ENCODE measurements at places on chromosomes 1 and 21.

- no peak for DNase-seq
These were observed 414.2 kb downstream of the KCNT2 start for GRCh38 chr1:196193896-196194559.

DNA sequence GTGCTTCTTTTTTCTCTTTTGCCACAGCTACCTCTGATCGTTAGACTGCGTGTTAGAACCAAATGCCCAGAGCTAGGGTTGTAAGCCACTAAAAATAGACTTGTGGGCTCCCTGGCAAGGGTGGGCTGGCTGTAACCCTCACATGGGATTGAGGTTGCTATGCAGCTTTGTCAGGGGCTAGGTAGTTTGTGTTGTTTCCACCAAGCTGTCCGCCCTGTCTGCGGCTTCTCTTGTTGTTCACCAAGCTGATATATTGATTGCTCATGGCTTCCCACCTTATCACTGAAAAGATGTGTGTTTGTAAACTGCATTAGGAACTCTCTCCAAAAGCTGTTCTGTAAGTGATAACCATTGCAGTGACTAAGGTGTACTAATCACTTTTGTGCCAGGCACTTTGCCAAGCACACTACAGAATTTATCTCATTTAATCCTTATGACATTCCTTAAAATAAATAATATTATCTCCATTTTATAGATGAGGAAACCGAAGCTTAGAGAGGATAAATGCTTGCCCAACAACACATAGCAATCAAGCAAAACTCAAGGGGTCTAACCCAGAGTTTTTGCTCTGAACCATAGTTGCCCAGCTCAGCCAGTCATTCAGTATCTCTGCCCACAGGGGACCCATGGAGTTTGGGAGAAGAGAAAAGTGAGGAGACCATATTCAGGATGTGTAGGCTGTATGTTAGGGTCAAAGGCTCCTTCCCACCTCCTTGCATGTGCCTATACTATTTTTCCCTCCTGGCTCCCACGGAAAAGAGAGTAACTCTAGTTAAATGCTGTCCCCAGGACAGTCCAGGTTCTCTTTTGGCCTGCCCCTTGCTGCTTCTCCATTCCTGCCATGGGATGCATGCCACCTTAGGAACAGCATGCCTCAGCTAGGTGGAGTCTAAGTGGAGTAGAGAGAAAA, 42.2 kb upstream of the TARBP1 start:
- DNase-seq, result no peak

DNA sequence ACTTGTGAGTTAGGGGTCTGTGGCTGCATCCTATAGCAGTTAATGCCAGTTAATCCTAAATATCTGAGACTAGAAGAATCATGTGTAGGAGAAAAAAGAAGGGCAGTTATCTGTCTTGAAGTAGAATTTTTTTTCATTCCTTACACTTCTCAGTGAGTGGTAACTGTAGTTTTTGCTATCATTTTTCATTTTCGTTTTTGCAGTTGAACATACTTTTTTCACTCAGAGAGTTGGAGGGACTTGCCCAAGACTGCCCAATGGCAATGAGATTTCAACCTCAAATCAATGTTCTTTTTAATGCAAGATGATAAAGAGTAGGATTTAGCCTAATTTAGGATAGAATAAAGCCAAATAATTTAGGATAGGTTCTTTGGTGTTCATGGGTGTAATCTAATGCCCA, 5.5 kb downstream of the PRDX6 start:
- no peak for DNase-seq

GRCh38 chr21:25767921-25768320, 33.1 kb downstream of the GABPA start:
- no peak for DNase-seq

DNA sequence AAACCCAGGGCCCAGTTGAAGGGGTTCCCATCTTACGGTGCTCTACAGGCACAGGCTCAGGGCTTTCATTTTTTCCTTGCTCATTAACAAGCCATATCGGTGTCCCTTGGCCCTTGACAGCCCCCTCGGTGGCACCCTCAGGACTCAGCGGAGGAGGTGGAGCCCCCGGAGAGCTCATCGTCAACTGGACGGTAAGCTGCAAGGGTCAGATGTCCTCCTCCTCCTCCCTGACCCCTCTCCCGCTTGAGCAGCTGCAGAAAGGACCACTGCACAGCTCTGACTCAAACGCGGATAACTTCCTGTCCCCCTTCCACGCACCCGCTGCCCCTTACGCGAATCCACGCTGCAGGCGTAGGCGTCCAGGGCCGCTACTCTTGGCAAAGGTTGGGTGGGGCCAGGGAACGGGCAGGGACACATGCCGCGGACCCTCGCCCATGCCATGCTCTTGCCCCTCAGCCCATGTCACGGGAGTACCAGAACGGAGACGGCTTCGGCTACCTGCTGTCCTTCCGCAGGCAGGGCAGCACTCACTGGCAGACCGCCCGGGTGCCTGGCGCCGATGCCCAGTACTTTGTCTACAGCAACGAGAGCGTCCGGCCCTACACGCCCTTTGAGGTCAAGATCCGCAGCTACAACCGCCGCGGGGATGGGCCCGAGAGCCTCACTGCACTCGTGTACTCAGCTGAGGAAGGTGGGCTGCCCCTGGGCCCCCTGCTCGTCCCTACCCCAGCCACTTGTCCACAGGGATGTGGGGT, 14.7 kb downstream of the TMEM81 start:
- no peak for DNase-seq

GRCh38 chr21:45093035-45093532, 18.7 kb downstream of the ADARB1 start:
- no peak for DNase-seq

GRCh38 chr1:56196839-56197238, 382.5 kb downstream of the PLPP3 start:
- no peak for DNase-seq

DNA sequence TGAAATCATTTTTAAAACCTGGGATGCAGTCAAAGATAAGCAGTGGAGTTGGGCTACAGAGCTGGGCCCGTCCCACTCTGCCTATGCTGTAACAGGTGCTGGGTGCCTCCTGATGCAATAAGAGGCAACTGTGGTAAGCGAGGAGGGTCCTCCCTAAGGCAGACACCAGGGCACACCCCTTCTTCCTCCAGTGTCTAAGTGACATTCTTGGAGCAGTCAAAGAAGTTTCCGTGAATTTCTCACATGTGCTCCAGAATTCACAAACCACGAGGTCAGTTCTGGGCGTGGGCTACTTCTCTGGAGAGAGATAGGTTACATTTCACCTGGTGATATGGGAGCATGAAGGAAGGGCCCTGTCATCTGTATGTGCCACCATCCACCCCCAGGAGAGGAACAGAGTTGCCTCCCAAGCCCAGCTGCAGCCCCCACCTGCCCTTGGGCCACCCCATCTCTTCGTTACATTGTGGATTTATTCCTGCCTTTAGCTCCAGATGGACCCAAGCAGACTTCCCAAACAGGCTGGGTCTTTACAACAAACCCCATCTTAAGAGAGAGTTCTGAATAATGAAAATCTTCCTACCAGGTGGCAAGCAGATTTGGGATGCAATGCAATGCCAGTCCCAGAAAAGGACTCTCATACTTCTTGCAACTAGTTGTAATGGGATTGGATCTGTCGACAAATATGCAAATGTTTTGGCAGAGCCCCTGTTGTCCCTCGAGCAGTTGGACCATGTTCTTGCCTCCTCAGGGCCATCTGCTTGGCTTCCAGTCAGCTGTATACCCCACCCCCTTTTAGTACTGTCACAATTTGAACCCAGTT, 82.5 kb upstream of the CNTN2 start:
- no peak for DNase-seq

GRCh38 chr1:156750711-156751450, 594 bp downstream of the HDGF start:
- no peak for DNase-seq

DNA sequence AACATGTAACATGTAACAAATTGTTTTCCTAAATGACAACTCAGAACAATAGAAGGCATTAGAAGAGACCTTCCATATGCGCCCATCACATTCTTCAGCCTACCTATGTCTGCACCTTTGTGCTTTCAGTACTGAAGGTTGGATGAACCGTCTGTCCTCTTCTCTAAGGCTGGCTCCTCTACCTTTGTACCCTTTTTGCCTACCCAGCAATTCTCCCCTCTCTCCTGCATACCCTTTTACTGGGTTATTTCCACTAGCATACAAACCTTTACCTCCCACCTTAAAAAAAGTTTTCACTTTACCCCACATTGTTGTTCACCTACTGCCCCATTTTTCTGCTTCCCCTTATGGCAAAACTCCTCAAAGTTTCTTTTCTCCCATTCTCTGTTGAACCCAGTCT, 5.2 kb downstream of the PIGV start:
- no peak for DNase-seq

DNA sequence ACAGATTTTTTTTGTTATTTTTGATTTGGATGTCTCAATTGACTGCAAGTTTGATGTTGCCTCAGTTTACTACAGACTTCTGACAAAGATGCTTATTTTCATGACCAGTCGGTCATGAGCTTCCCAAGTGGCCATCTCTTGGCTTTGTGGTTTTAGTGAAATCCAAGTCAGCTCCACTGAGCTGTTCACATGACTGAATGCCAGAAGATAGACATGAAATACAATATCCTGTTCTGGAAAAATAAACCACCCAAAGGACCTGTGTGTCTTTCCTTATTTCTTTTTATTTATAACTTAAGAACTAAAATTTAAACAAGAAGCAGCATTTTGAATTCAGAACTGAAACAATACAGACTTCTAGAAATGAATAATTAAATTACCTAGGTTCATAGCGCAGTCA, 89.3 kb downstream of the HMCN1 start:
- no peak for DNase-seq

DNA sequence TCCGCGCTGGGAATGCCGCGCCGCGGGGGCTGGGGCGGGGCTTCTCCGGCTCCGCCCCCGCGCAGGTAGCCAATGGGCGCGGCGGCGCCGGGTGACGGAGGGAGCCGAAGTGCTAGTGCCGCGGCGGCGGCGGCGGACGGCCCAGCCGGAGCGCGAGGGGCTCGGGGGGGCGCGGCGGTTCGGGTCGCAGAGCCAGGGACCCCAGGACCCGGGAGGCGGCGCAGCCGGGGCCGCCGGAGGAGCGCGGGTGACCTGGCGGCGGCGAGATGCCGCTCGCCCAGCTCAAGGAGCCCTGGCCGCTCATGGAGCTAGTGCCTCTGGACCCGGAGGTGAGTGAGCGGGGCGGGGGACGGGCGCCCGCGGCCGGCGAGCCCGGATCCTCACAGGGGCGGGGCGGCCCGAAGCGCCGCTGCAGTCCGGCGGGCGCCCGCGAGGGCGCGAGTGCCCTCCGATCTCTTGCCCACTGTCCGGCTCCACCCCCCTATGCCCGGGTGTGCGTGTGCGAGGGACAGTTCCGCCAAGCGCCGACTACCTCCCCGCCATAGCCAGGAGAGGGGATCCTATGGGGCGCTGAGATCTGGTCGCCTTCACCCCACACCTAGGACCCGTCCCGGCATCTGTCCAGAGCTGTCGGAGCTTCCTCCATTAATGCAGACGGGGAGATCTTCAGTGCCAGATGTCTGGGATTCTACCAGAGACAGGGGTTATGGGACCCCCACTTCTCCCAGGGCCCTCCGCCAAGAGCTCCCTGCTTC, at the start of gene RPS6KA1:
RPS6KA1 (plus strand) TSS at position 107 of the 755 bp plus-strand sequence; CDS start at position 267, 160 bp downstream.
- no peak for DNase-seq

DNA sequence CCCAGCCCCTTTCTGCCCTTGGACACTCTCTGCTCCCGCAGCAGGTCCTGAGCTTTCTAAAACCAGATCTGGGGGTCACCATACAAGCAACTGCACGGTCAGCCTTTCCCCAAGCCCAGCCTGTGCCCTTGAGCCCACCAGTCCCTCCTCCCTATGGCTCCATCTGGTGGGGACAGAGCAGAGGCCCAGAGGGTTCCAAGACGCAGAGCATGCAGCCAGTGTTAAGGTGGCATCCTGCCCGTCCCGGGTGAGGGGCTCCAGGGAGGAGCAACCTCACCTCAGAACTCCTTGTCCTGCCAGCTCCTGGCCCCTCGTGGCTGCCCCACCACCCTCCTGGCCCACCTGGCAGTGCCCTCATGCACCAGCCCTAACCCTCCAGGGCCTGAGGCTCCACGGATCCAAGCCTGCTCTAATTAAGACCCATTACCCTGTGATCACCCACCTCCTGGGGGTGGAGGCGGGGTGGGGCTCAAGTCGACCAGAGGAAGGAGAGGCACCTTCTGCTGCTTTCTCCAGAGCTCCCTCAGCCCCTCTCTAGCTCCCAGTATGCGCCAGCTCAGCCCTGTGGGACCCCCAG, 8.5 kb downstream of the CHD5 start:
- no peak for DNase-seq

GRCh38 chr1:229007167-229007566, 263.7 kb upstream of the RAB4A start:
- no peak for DNase-seq

DNA sequence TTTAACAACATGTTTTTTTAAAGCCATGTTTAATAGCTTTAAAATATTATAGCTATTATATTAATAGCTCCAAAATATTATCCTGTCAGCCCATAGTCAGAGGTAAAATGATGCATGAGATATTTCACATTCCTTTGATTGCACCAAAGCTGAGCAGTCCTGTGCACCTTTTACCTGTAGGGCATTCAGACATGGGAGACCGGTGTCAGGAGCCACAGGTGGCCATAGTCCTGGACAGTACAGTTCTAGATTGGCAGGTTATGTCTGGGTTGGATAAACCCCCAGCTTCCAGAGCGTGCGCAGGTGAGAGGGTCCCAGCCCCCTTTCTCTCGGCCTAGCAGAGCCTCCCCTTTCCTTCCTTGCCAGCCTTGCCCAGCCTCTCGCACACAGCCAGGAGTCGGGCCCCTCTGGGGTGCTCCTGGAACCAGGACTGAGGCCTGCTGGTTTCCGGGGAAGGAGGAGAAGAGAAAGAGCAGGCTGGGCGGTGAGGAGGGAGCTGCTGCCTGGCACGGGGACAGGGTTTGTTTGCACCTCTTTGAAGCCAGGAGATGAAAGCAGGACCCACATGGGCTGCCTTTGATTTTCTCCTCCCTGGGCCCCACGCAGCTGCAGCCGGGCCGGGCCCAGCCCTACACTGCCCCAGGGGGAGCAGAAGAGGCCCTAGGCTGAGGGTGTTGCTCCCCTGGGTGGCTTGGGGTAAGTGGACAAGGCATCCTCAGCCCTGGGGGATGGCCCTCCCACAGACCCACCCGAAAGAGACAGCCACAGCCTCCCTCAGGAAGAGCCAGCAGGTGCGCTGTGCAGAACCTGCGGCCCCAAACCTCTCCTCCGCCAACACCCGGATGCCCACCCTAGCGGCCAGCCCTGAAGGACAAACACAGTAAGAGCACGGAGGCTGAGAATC, 75.2 kb upstream of the TARDBP start:
- DNase-seq, result no peak

All from RWPE2 (cell line).